ENCODE measurements at places on chromosomes 13 and 19.

GRCh38 chr19:56778351-56778750, 62.2 kb downstream of the PEG3 start:
- DNase-seq, result no peak

GRCh38 chr13:33493672-33494365, 208.3 kb upstream of the STARD13 start:
- no peak for DNase-seq

DNA sequence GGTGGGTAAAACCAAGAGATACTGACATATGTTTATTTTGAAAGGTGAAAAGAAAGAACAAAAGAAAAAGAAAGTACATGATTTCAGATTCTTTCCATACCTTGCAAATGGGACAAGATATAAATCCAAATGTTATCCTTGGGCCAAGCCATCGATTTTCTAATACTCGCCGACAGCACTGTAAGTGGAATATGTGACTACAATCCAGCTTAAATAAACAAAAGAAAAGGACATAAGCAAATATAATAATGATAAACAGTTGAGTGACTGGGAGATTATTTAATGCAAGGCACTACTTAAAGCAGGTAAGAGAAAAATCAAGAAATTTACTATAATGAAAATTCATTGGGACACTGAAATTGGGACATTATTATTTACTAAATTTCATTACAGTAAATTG, 29.9 kb upstream of the FBXL3 start:
- DNase-seq, result no peak

DNA sequence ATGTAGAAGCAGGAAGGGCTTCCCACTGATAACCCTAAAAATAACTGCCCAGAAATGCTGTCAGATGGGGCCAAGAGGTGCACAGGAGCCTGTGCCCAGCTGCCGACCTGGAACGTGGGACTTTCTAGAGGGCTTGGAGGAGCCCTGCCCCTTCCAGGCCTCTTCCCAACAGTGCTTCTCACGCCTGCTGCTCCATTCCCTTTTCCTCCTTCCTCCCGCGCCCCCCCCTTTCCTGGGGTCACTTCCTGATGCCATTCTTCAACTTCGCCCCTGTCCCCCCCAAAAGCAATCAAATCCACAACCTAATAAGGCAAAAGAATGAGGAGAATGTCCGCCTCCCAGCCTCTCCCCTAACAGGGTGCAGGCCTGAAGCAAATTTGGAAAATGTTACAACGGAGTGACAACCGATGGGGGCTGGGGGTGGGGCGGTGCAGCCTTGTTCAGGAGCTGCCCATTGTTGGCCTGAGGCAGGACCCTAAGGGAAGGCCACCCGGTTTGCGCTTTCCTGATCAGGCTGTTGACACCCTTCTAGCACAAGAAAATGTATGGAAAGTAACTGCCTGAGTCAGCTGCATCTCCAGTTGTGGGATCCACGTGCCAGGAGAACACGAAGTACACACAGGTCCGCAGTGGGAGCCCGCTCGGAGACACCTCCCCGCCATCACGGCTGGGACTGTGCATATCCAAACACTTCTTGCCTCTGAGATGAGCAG, 18.7 kb downstream of the ACTN4 start:
- DNase-seq, result no peak

- no peak for DNase-seq
These were observed 27.0 kb downstream of the ARID3A start for GRCh38 chr19:952680-953444.

- no peak for DNase-seq
These were observed 56.8 kb downstream of the KCNC3 start for GRCh38 chr19:50272263-50272897.
